NCI-H2081 treated with DMSO at 0.1 percent for 48 hours (cell line): ENCODE measurements at places on chromosomes 5 and 9.

DNA sequence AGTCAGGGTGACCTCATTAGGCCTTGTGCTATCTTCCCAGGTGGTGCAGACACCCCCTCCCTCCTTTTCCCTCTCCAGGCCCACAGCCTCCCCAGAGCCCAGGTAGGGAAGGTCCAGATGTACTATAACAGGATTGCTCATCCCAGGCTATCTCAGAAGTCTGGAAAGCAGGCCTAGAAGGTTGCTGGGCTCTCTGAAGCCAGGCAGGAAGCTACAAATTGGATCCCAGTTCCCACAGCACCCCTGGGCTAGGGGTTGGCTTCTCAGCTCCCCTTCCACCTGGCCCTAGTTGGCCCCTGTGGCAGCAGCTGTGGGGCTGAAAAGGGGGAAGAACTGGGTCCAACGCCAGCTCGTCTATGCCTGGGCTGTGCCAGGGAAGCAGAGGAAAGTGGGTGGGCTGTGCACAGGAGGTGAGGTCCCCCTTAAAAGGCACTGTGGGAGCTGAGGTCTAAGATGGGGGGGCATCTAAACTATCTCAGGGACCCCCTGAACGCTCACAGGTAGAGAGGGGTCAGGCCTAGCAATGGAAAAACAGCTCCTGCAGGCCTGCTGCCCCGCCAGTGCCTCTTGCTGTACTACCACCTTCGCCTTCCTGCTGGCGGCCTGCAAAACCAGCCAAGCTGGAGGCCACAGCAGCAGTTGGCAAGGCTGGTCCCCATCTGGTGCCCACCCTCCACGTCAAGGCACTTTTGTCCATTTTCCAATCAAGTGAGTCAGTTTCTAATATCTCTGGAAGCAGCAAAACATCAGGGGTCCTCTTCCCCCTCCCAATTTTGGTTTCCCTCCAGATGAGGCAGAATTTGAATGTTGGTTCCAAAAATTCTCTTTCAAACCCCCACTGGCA is 13.3 kb upstream of the PSMD5 start:
- DNase-seq, result no peak

DNA sequence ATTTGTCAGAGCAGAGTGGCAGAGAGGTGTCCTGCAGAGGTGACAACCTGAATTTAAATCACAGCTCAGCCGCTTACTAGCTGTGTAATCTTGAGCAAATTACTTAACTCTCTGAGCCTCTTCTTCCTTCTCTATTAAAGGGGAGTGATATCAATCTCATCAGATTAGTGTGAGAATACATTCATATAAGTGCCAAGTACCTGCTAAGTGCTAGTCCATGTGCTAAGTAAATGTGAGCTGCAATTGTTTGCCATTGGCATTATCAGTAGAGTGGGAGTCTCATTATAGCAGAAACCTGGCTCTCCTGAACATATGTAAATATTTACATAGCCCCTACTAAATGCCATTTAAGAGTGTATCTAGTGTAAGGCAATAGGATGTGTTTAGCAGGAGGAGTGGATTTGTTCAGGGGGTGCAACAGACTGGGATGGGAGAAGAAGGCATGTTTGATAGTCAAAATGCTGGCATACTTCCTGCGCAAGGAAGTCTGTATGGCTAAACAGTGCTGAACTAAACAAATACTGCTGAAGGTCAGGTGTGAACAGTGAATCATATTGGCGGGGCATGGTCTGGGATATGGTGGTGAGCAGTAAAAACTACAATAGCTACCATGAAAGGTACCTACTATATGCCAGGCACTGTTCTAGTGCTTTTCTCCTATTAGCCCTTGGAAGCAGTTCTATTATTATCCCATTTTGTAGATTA is 74.5 kb downstream of the F2RL2 start:
- peak; percentile 20 for DNase-seq

- no peak for DNase-seq
These were observed 307.7 kb downstream of the ADGRV1 start for GRCh38 chr5:90866333-90866732.

DNA sequence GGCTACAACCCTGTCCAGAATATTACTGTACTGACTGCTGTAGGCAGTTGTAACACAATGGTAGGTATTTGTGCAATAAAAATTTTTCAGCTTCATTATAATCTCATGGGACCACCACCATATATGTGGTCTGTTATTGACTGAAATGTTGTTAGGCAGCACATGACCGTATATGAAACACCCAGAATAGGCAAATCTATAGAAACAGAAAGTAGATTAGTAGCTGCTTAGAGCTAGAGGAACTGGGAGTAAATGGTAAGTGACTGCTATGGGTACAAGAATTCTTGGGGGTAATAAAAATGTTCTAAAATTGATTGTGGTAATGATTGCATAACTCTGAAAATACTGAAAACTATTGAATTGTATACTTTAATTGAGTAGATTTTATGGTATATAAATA is 185.7 kb downstream of the ESM1 start:
- DNase-seq, result no peak

DNA sequence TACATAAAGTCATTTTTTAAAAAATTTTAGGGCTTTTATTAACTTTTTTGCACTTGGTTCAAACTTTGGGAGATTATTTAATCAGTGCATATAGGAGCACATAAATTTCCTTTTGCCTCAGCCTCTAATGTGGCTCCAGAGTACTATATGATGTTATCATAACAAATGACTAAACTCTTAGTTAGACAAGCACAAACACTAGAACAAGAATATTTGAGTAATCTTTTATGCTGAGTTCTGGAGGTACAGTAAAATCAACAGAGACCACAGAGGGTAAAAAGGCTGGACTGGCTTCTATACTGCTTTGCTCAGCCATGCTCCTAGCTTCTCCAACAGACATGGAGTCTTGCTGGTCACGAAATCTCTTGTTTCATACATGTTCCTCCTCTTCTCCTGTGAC is 52.5 kb upstream of the SGCD start:
- no peak for DNase-seq

- DNase-seq, result no peak
These were observed 46.7 kb upstream of the TMC1 start for GRCh38 chr9:72474676-72475075.

DNA sequence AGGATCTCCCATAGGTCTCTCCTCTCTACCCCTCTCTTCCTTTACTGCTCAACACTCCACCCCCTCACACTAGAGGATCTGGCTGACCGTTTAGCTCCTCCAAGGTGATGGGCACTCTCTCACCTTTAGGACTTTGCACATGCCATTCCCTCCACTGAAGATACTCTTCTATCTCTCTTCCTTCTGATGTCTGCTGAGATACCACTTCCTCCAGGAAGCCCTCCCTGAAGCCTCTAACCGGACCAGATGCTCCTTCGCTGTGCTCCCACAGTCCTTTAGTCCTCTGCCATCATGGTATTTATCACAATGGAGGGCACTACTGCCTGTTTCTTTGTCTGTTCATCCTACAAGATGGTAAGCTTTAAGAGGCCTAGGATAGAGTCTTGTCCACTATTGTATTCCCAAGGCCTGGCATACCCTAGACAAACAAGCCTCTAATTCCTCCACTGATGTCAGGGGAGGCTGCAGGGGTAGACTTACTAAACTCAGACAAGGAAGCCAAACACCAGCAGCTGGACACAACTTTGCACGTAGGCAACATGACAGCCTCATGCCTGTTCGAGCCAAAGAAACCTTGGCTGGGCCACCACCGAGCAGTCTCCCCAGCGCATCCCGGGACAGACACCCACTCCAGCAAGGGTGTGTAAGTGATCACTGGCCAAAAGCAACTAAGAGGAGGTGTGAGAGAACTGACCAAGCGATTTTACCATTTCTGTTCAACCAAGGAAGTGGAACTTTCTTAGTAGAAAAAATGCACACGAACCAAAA is 20.2 kb downstream of the ORM2 start:
- no peak for DNase-seq
